ENCODE measurements at places on chromosomes 6 and 20.

GRCh38 chr6:27149150-27149549 is 98.4 kb upstream of the PRSS16 start:
- no peak for DNase-seq

GRCh38 chr6:157755032-157755745 is 67.9 kb upstream of the SNX9 start:
- no peak for DNase-seq

DNA sequence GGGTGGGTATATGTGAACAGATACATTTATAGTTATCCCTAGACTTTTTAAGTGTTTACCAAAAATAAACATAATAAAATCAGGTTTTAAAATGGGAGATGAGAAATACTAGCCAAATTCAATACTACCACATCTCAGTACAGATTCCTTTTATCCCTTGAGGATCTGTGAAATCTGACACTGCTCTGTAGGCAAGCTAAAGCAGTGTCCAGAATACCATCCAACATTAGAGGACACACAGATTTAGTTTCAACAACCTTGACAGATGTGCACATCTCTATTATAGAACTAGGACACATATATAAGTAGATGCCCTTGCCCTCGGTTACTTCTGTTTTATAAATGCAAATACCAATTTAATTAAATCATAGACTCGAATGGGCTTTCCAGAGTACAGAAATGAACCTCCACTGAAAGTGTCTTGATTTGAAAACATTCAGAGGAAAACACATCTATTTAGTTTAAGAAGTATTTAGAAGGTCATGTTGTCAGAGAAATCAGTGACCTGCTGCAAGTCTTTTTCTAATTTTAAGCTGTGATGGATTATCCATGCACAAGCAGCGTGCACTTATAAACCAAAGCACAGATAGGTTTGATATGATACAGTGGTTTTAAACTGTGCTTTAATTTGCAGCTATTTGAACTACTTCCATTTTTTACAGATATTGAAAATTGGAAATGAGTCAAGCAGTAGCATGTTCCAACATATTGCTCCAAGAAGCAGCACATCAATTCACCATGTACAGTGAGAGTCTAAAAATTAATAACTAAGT is 156.3 kb upstream of the EPHA7 start:
- DNase-seq = no peak

DNA sequence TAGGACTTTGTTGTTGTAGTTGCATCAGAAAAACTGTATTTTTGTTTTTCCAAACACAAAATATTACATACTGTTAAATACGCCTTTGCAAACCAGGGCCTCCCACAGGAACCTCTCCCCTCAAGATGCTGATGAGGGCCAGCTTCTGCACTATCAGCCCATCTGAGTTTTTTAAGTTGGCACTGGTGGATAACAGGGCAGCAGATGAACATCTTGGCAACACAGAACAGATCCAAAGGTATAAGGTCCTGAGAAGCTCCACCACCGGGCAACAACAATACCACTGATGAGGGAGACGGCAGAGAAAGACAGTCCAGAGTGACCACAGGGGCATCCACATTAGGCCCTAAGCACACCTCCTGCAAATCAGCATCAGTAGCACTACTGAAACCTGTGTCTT is 177.7 kb downstream of the DLL1 start:
- DNase-seq = no peak

GRCh38 chr6:13273931-13274706 is 54.2 kb downstream of the TBC1D7 start:
- DNase-seq = peak; percentile 69

GRCh38 chr6:114611696-114612095 is 268.9 kb upstream of the HS3ST5 start:
- DNase-seq = no peak

GRCh38 chr6:137427656-137428290 is 66.4 kb downstream of the OLIG3 start:
- DNase-seq = no peak

DNA sequence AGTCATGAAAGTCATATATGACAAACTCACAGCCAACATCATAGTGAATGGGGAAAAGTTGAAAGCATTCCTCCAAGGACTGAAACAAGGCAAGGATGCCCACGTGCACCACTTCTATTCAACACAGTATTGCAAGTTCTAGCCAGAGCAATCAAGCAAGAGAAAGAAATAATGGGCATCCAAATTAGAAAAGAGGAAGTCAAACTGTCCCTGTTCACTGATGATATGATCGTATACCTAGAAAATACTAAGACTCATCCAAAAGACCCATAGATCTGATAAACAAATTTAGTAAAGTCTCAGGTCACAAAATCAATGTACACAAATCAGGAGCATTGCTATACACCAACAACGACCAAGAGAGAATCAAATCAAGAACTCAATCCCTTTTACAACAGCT is 41.2 kb downstream of the RPP21 start:
- no peak for DNase-seq

- DNase-seq = no peak
Measured at GRCh38 chr6:156457601-156458000, 319.6 kb upstream of the ARID1B start.

GRCh38 chr6:112348891-112349635 is 1.9 kb downstream of the RFPL4B start:
- DNase-seq = no peak
